ENCODE measurements at places on chromosomes 12 and 14. TPM values are rescaled to one million over a fixed set of nuclear protein-coding genes. Genes with fewer than 3 reads are reported as not detected.

FNTB gene
- 6.7 TPM for total RNA-seq

SRGAP1 gene
- 0.27 TPM for total RNA-seq

DNA sequence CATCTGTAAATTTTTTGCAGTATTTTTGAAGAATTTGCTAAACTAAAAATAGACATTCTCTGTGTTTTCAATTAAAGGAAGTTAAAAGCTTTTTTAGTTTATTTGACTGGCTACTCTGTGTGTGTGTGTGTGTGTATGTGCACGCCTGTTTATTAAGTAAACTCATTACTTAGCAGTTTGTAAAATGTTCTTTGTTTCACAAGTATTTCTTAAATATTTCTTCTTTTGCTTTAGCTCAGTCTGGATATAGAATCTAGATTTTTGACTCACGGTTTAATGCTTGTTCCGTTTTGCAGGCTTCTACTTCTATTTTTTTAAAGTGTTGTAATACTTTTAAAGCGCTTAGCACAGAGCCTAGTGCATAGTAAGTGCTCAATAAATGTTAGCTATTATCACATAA lies 46.5 kb upstream of the KCNMB4 start:
- DNase-seq: peak; percentile 36

FBXO21 gene
- 71.9 TPM for total RNA-seq

AMHR2 gene
- 4.6 TPM for total RNA-seq

ARHGAP9 gene
- 125 TPM for total RNA-seq

GRCh38 chr14:24761141-24761540 lies 127.2 kb upstream of the GZMB start:
- DNase-seq: no peak

BBOF1 gene
- total RNA-seq: 1.6 TPM

NUAK1 gene
- total RNA-seq: under 0.01 TPM

- no peak for DNase-seq
These were observed 12.8 kb downstream of the SLC38A2 start for GRCh38 chr12:46359667-46360280.

- DNase-seq: no peak
These were observed 17.1 kb upstream of the TBX3 start for GRCh38 chr12:114701104-114701414.

KICS2 gene
- total RNA-seq: 24.8 TPM

TMEM132C gene
- total RNA-seq: under 0.01 TPM

DNA sequence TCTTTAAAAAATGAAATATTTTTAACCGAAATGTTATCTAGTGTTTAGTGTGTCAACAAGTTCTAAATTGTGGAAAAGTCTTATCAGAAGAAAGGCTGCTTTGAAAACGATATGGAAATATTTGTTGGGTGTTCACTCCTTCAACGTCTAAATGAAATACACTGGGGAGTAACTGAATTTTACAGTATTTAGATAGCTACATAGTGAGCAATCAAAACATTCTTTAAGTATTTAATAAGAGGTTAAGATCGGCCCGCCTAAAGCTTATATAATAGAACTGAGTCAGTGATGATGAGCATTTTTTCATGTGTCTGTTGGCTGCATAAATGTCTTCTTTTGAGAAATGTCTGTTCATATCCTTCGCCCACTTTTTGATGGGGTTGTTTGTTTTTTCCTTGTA lies 228.3 kb downstream of the RAD51B start:
- no peak for DNase-seq

DNA sequence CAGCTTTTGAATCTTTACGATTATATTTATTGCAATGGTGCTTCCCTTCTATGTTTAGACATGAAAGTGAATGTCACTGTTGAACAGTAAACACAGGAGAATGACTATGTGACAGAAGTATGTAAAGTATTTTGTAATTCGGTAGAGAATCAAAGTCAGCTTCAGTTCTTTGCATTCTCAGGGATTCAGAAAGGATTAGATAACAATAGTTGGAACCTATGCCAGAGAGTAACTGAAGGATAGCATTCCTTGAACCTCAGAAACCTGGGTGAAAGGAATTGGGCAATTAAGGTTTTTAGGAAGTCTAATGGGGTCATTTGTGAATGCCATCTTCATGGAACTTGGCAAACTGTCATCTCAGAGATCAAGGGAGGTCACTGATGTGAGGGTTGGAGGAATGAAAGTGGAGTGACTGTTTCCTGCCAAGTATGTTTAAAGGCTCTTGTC lies 305.3 kb upstream of the DDHD1 start:
- no peak for DNase-seq

DNA sequence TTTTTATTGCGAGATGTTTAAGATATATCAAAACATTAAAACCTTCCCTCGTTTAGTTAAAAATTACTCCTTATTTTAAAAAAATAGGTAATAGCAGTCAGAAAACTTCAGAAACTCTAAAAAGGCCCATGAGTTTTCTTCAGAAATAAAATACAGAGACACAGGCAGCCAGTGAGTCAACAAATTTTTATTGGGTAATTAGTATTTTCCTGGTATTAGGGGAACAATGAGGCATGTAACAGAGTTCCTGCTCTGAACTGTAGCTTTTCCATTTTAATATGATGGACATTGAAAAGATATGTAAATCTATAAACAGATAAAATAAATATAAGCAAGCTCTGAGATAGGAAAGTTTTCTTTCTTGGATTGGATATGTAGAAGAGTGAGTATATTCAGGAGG lies 399 bp upstream of the ZNF705A start:
- no peak for DNase-seq

RHEBL1 gene
- 2.7 TPM for total RNA-seq

GRCh38 chr14:76708771-76709170 lies 52.5 kb upstream of the VASH1 start:
- DNase-seq: no peak

GRCh38 chr12:59619461-59620240 lies 23.8 kb downstream of the SLC16A7 start:
- no peak for DNase-seq

DBX2 gene
- not detected for total RNA-seq

CMKLR1 gene
- 0.27 TPM for total RNA-seq

DNA sequence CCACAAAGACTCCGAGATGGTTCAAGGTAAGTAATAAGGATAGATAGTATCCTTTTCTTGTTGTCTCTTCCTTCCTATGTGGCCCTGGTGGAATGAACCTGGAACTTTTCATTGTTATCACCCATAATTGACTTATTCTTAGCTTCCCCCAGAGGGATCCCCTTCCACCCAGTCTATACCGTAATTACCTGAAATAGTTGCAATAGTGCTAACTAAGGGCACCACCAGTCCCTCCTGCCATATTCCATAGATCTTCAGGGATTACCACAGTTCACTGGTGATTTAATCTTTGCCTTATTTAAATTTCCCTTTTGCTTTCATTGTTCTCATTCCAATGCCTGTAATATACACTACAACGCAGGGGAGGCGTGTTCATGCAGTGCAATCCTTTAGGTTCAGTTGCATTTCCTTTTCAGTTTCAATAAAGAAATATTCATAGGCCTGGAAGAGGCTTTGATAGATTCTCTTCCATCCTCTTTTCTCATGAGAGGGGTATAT lies 13.8 kb upstream of the OR9K2 start:
- no peak for DNase-seq

DNA sequence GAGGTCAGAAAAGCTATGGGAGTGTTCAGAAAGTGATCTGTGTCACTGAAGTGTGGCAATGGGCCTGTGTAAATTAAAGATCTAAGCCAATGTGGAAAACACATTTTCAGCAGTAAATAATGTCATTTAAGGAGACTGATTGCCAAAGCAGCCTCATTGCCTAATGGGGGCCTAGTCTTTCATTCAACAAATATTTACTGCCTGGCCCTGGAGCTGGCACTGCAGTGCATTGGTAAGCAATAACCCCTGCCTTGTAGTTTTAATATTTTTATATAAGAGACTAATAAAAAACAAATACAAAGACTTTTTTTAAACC lies 326.6 kb downstream of the BTG1 start:
- no peak for DNase-seq

RASSF8 gene
- 3.8 TPM for total RNA-seq

GRCh38 chr14:31717294-31718085 lies 156.3 kb downstream of the NUBPL start:
- DNase-seq: no peak

TMEM132D gene
- not detected for total RNA-seq

PPHLN1 gene
- 30.7 TPM for total RNA-seq

DNA sequence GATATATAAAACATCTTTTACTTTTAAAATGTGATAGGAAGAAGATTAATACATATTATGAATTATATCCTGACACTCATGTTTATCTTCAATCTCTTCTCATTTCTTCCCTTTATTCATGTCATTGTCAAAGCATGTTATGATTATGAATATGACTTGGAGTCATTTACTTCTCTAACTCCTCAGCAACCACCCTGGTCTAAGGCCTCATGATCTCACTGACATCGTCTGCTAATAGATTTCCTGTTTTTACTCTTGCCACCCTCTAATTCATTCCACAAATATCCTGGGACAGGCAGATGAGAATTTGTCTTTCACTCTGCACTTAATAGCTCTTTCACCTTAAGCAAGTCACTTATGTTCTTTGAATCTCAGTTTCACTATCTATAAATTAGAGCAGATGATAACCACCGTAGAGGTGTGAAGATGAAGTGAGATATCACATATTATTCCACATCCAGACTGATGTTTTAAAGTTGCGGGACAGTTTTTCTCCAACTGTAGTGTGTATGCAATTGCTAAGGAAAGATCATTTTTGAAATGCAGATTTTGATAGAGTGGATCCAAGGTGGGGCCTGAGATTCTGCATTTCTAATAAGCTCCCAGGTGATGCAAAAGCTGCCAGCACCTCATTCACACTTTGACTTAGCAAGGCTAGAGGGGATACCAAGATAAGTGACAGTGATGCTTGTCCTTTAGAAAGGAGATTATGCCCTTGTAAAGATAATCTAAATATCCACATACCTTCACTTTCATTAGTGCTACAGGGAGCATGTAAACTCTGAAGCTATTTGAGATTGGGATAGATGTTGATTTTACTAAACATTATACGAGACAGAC lies 3.3 kb upstream of the IAPP start:
- no peak for DNase-seq

PAH gene
- total RNA-seq: not detected

SPTB gene
- total RNA-seq: 0.81 TPM

FOXN4 gene
- under 0.01 TPM for total RNA-seq

HNF1A gene
- not detected for total RNA-seq

Measured in hematopoietic multipotent progenitor cell (in vitro differentiated cells).